ENCODE measurements at places on chromosomes 7 and 10.

GRCh38 chr7:155182406-155182970 lies 112.4 kb downstream of the HTR5A start:
- no peak for DNase-seq

DNA sequence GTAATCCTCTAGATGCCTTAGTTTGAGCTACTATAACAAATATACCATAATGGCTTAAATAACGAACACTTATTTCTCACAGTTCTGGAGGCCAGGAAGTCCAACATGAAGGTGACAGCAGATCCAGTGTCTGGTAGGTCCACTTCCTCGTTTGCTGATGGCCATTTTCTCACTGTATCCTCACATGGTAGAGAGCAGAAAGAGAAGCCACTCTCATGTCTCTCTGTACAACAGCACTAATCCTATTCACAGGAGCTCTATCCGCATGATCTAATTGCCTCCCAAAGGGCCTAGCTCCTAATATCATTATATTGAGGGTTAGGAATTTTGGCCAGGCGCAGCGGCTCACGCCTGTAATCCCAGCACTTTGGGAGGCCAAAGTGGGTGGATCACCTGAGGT lies 10.2 kb downstream of the HIBADH start:
- DNase-seq = no peak

DNA sequence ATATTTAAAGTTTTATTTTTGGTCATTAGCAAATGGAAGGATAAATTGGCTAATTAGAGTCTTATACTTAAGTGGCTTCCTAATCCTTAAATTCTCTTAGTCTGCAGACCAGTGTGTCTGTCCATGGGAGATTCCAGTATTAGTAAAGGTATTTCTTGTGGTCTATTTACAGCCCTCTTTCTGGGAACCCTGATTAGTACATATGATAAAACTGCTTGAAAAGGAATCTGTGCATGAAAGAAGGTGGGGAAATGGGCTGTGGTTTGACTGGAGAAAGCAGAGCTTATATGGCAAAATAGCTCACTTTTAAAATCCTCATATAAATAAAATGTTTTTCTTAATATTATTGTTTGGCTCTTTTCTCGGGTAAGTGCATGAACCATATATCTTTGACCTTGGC lies 124.5 kb upstream of the RHOBTB1 start:
- DNase-seq = no peak

- no peak for DNase-seq
These were observed 28.6 kb downstream of the C10orf67 start for GRCh38 chr10:23315966-23316365.

DNA sequence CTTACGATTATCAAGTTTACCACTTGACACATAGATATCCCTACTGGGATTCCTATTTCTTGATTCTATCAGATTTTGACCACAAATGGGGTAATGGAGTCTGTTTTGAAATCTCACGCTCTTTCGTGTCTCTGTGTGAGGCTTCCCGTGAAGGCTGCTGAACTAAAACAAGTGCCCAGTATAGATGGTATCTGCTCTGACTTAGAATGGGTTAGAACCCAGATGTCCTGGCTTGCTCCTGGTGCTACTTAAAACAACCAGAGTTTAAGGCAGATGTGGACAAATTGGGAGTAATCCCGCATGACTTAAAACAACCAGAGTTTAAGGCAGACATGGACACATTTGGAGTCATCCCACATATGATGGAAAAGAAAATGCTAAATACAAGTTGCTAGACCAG lies 85.9 kb downstream of the FAM204A start:
- DNase-seq = no peak
